Activated CD4-positive, alpha-beta T cell treated with anti-CD3 and anti-CD28 coated beads, Interleukin-2, amount 10 ng/mL, durations not matched to agents 7 days and 5 days (primary cell): ENCODE measurements at places on chromosomes 1 and 21. TPM values are rescaled to one million over a fixed set of nuclear protein-coding genes. Genes with fewer than 3 reads are reported as not detected.

DNA sequence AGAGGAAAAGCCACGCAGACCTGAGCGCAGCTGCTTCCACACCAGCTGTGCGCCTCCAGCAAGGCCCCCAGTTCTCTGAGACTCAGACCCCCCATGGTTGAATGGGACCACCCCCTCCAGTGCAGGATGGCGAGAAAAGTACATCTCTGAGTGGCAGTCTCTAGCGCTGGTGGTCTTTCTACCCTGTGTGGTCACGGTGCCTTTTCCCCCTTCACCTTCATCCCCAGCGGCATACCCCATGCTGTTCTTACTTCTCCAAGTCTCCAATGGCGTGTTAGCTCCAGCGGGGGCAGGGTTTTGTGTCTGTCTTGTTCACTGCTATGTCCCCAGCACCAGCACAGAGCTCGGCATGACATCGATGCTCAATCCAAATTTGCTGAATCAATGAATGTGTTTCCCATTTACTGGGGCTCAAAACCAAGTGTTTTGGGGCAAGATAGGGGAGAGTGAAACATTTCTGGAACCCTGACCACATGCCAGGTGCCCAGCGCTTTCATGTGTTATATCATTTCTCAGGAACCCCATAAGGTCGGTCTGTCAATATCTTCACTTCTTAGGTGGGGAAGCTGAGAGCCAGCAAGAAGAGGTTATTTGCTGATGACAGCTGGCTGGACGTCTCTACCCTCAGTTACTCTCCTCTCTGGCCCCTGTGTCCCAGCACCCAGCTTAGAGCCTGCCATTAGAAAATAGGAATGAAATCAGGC is 959 bp upstream of the SDC3 start:
- peak overlapping the region; percentile 37 for H3K27ac ChIP-seq
- peaks cover 2% of the 10 kb centered on the region for H3K36me3 ChIP-seq
- H3K27me3 ChIP-seq = peaks cover 48% of the 10 kb centered on the region

GRCh38 chr1:62436466-62437272 is at the start of gene USP1:
USP1 (plus strand) TSS chr1:62437049; CDS start chr1:62439868, 2,819 bp downstream.
- H3K4me3 ChIP-seq = peak within 1 kb of the TSS; percentile 91
- peaks cover 38% of the 10 kb centered on the region for H3K36me3 ChIP-seq
- H3K4me1 ChIP-seq = peaks cover 37% of the 10 kb centered on the region
- H3K27me3 ChIP-seq = peaks cover 3% of the 10 kb centered on the region
- peak; percentile 99 for DNase-seq

DNA sequence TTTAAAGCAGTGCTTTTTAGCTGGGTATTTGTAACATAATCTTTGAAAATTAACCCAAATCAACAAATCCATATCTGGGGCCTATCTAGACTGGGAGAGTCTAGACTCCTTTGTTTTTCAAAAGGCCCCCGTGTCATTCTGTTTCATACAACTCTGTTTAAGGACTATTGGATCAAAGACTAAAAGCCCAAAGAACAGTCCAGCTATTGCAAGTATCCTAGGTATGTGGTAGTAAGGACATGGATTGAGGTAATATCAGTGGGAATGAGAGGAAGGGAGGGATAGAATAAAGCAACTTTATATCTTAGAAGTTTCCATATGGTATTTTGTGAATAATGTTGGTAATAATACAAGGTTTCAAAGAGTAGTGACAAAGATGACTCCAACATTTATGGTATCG is 18.2 kb downstream of the KIF1B start:
- no peak overlapping the region for H3K4me3 ChIP-seq
- no peaks in the 10 kb centered on the region for H3K27me3 ChIP-seq
- no peaks in the 10 kb centered on the region for H3K4me1 ChIP-seq

DNA sequence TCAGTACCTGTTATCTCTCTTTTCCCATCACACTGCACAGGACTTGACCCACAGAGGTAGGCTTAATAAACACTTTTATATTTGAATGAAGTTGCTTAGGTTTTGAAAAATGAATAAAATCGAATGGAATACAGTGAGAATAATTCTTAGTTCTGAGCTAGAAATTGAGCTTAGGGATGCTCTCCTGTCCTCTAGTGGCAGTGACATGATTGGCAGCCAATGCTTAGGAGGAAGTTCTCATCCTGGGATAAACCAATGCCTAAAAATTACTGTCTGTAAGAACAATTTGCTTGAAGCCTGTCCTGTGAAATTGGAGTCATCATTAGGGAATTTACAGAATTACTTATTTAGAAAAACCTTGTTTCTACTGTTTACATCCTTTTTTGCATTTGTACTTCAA is 21.3 kb upstream of the CYP4X1 start:
- no peak for DNase-seq
- H3K4me3 ChIP-seq = no peak overlapping the region
- H3K27ac ChIP-seq = no peak overlapping the region

ALPL gene
- total RNA-seq = not detected

IGSF8 gene
- 40.9 TPM for total RNA-seq
